ENCODE measurements at places on chromosomes 4 and X.

DNA sequence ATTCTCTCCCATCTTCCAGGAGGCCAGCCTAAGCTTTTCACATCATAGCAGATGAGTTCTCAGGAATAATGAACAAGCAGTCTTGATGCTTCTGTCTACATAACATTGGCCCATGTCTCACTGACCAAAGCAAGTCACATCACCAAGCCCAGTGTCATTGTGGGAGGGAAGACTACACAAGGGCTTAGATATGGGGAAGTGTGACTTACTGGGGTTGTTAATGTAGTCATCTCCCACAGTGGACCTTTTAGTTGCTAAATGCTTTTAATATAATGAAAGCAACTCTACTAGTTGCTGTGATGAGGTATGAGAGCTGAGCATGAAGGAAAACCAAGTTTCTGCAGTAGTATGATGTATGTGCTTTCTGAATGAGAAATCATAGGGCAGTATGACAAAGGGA, 40.5 kb downstream of the TSPAN7 start:
- no peak for DNase-seq

DNA sequence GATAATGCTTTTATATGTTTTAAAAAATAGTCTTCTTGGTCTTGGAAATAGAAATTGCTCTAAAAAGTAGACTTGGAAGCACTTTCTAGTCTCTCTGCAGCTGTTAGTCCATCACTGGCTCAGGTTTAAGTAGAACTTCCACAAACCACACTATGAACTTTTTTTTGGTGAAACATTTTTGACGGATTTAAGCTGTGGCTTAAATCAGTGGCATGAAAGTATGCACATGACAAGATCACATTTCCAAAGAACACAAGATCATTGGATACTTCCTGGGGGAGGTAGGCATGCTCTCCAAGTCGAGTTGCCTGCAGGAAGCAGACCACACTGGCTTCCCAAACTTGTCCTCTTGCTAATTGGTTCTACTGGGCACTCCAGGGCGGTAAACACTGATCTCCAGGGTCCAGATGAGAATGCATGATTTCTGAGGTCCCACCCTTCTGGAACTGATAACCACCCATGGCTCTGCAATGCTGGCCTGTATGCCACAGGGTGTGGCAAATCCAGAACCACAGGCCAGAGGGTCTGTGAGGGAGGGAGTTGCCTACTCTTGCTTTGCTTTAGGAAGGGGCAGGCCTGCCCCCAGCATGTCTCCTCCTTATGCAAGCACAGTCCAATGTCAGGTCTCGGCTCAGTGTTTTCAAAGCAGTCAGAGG, 331.9 kb upstream of the SFRP2 start:
- no peak for DNase-seq

GRCh38 chr4:42104521-42104920, 47.9 kb downstream of the BEND4 start:
- peak; percentile 26 for DNase-seq

GRCh38 chrX:153911798-153912197, 7.3 kb downstream of the AVPR2 start:
- DNase-seq: no peak

DNA sequence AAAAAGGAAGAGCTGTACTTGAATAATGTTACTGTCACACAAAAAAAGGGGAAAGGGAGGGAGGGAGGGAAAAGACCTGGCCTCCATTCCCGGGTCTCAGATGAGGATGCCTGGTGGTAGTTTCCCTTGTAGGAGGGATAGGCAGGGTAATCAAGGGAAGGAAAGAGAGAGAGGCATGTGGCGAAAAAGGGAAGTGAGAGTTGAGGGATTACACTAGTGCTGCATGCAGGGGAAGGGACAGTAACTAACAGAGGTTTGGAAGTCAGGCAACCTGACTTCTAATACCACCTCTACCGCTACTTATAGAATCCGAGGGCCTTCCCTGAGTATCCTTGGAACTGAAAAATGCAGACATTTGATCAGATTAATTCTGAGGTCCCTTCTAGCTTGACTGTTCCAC, 821.7 kb upstream of the FTHL17 start:
- no peak for DNase-seq

DNA sequence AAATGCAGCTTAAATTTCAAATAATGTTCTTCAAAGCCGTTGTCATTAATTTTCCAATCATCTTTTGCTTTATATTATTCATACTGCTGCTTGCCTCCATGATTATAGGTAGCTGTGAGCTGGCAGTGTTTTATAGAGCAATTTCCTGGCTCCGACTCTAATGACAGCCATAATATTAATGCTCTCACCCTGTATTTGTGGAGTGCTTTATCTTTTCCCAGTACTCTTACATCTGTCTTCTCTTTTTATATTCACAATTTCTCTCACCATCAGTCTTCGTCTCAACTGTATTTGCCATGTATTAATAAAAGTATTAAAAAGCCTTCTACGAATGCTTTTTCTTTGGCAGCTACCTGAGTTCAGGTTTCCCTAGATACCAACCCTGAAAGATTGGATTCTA, 21.0 kb downstream of the ATXN3L start:
- DNase-seq: no peak

GRCh38 chrX:134715930-134716619, 57.8 kb upstream of the PLAC1 start:
- no peak for DNase-seq

GRCh38 chrX:119745283-119745848, 13.0 kb upstream of the SOWAHD start:
- DNase-seq: no peak

GRCh38 chr4:95186666-95187065, 362.1 kb downstream of the UNC5C start:
- DNase-seq: no peak

GRCh38 chrX:49748211-49748956, 52.6 kb upstream of the PAGE1 start:
- DNase-seq: no peak

DNA sequence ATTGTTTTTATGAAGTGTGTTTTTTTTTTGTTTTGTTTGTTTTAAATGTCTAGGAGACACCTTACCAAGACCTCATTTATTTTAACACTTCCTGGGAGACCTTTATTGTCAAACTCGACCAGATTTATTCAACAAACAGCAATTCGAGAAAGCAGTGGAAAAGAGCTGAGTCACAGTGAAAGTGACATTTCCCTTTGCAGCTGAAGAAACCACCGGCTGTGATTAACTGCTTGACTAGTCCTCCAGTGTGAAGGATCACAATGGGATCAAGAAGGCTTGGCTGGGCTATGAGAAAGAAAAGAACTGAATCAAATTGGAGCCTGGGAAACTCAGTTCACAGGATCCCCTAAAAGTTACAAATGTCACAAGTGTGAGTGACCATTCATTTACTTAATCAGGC, 11.9 kb upstream of the ADH7 start:
- DNase-seq: peak; percentile 27

DNA sequence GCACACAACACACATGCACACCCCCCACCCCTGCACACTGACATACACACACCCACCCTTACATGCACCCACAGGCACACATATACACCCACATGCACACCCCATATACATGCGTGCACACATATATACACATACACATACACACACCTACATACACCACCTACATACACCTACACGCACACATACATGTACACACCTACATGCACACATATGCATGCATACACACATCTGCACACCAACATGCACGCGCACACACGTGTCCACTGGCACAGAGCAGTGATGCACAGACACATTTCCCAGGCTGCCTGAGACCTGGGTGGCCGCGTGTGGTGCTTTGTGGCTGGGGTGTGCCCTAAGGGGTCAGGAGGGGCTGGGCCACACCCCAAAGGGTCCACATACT, 31.7 kb downstream of the FGFRL1 start:
- DNase-seq: no peak

DNA sequence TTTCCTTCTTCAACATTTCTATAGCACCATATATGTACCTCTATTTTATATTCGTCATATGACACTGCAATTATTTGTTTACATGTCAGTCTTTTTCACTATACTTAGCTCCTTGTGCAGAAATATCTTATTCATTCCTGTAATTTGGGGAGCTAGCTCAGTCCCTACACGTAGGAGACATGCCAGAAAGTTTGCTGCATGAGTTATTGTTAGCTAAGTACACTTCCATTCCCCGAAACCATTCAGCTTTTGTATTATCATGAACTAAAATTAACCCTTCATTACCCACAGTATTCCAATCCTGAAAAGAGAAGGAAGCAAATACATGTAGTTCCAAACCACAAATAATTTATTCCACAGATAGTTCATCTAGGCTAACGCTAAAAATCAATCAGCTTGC, 10.2 kb downstream of the CBR4 start:
- no peak for DNase-seq

DNA sequence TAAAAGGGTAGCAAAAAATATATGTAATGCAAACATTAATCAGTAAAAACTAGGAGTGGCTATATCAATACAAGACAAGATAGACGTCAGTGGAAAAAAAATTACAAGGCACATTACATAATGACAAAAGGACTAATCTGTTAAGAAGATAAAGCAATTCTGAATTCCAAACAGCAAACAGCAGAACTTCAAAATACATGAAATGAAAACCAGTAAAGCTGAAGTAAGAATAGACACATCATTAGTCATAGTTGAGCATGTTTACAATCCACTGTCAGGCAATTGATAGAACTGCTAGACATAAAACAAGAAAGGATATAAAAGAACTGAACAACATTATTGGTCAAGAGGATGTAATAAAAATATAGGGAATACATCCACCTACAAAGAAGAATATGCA, 12.2 kb downstream of the SULT1B1 start:
- peak; percentile 14 for DNase-seq

- DNase-seq: no peak
Measured at GRCh38 chrX:119523664-119524184, 41.5 kb downstream of the STEEP1 start.

- no peak for DNase-seq
Measured at GRCh38 chr4:160319221-160319867, 1216.5 kb downstream of the RAPGEF2 start.

GRCh38 chr4:702618-703048, 3.0 kb upstream of the PCGF3 start:
- DNase-seq: no peak

DNA sequence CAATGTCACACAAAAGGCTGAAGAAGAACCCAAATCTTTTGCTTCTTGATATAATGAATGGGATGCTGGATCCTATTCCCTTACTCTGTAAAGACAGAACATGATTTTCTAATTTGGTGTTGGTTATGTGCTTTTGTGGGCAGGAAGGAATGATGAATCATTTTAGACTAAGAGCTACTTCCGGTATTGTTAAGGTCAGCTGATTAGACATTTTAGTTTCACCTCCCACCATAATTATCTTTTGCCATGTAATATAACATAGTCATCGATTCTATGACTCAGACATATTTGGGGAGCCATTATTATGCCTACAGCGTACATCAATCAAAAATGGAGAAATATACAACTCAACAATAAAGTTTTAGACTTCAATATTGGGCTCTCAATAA, 265.3 kb downstream of the ZNF674 start:
- peak; percentile 59 for DNase-seq

GRCh38 chr4:156974264-156974663, 2.7 kb upstream of the PDGFC start:
- peak; percentile 26 for DNase-seq

GRCh38 chr4:113407409-113407808, 354.1 kb downstream of the CAMK2D start:
- DNase-seq: no peak

- DNase-seq: peak; percentile 1
Measured at GRCh38 chrX:142089193-142089592, 115.9 kb downstream of the MAGEC2 start.

DNA sequence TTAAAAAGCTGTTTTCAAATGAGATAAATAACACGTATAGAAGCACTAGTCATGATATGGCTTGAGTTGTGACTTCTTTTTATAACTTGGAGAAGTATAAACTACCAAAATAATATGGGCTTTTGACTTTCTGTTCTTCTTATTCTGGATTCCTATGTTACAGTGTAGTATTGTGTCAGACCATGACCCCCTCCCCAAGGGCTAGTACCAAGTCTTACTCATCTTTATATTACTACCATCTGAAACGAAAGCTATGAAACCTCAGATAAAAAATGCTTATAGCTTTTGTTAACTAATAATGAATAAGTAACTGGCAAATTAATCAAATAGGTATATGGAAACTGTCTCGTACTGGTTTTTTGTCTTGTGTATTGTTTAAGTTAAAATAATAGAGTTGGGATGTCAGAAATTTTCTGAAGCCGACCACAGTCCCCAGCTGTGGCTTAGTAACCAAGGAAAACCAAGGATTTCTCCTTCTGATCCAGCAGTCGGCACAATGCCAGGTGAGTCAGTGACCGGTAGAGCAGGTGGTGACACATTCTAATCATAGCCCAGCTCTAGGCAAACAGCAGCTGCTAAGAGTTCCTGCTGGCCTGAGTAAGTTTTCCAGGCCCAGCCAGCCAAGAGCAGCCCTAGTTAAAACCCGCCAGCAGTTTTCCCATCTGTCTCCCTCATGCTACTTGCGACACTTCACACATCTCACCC, 163.3 kb upstream of the PRDX4 start:
- DNase-seq: peak; percentile 10

DNA sequence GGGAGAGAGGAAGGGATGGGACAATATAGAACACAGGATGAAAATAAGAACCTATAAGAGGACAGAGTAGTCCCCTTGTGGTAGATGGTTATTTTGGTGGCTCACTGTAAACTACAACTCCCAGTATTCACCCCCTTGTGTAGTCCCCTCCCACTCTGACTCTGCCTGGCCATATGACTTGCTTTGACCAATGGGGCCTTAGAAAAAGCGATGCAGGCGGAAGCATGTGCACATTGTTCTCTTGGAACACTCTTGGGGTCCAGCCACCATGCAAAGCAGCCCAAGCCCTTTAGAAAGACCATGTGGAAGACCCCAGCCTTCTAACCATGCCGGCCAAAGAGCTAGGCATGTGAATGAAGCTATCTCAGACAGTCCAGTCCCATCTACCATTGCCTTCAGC, 415.0 kb downstream of the BCOR start:
- no peak for DNase-seq

GRCh38 chr4:168560184-168561180, 63.6 kb downstream of the PALLD start:
- DNase-seq: no peak

GRCh38 chr4:88600176-88600838, 8.0 kb downstream of the HERC3 start:
- no peak for DNase-seq

GRCh38 chrX:41909068-41909467, 14.3 kb downstream of the CASK start:
- no peak for DNase-seq

DNA sequence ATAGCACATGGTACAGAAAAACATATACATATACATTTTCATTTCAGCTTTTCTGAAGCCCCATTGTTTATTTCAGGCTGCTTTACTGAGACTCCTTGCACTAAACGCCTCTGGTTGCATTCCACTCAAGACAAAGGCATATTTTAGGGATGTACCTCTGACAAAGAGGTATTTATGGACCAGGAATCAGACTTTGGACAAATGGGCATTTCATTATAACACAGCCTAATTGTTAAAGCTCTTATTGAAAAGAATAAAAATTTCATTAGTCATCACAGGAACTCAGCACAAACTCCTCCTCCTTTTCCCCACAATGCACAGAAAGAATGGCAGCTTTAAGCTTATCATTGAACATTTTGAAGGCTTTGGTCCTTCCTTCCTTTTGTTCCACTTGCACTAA, 62.9 kb upstream of the UGT8 start:
- DNase-seq: no peak

- DNase-seq: no peak
Measured at GRCh38 chr4:75679876-75680575, 6.8 kb upstream of the G3BP2 start.
